Vagina (tissue), 2 donors: ENCODE measurements at places on chromosomes 6 and 20.

DNA sequence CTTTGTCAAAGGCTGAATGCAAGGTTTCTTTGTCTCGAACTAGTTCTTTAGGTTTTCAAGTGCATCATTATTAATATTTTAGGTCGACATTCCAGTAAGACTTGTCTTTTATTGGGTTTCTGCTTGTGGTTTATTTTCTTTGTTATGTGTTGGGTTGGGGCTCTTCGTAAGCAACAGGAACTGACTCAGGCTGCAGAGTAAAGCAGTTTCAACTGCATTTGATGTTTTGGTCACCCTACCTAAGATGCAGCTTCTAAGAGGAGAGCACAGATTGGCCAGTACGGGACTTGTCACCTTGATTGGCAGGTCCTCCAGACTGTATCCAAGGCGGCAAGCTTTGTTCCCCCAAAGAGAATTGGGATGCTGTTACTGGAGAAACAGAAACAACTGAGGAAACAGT lies 149.5 kb upstream of the SULF2 start:
- H3K36me3 ChIP-seq = no peaks in the 10 kb centered on the region
- no peak overlapping the region for H3K4me3 ChIP-seq
- peaks cover 4% of the 10 kb centered on the region for H3K4me1 ChIP-seq
- DNase-seq = no peak
- H3K27ac ChIP-seq = no peak overlapping the region

GRCh38 chr20:34624629-34625028 lies 52.3 kb downstream of the PIGU start:
- H3K4me1 ChIP-seq = peaks cover 24% of the 10 kb centered on the region
- no peak overlapping the region for H3K4me3 ChIP-seq
- H3K36me3 ChIP-seq = no peaks in the 10 kb centered on the region
- no peaks in the 10 kb centered on the region for H3K27me3 ChIP-seq
- DNase-seq = no peak

DNA sequence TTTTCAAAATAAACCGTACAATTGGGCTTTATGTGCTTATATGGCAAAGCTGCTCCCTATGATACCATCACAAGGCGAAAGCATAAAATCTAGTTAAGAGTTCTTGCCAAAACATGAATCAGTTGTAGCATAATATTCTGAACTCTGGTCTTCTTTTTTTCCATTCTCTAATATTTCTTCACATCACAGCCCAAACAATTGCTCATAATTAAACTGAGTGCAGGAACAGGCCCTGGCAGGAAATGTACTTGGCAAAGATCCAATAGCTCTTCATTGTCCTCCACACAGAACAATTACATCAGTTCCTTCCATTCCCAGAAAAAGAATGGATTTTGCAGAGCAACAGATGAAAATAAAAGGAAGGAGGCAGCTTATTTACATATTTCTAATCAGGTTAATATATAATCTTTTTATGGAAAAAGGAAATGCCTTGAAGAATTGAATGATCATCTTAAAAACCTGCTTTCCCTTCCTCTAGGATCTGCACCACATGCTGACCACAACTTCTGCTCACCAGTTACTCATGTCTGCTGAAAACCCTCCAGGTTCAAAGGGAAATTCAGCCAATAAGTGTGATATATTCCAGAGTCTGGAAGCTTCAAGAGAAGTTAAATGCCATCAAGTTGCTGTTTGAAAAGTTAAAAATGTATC lies 123.3 kb upstream of the COL21A1 start:
- peak overlapping the region; percentile 75 for H3K27ac ChIP-seq
- H3K4me1 ChIP-seq = peaks cover 52% of the 10 kb centered on the region
- DNase-seq = no peak

DNA sequence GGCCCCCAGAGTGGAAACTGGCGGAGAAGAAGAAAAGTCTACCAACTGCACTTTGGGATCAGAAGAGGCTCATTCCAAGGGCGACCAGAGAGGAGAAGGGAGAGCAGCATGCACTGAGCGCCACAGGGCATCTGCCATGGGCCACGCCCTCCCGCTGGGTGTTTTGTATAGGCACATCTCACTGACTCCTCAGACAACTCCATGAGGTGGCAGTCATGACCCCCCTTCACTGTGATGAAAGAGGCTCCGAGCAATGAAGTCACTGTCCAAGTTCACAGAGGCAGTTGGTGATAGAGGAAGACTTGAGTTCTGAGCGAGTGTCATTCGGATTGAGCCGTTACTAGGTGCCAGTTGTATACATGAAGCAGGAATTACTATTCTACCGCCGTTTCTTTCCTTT lies 15.4 kb downstream of the BPIFB1 start:
- H3K27me3 ChIP-seq = no peaks in the 10 kb centered on the region
- no peak for DNase-seq
- H3K4me1 ChIP-seq = no peaks in the 10 kb centered on the region
- H3K4me3 ChIP-seq = no peak overlapping the region
- H3K36me3 ChIP-seq = no peaks in the 10 kb centered on the region

DNA sequence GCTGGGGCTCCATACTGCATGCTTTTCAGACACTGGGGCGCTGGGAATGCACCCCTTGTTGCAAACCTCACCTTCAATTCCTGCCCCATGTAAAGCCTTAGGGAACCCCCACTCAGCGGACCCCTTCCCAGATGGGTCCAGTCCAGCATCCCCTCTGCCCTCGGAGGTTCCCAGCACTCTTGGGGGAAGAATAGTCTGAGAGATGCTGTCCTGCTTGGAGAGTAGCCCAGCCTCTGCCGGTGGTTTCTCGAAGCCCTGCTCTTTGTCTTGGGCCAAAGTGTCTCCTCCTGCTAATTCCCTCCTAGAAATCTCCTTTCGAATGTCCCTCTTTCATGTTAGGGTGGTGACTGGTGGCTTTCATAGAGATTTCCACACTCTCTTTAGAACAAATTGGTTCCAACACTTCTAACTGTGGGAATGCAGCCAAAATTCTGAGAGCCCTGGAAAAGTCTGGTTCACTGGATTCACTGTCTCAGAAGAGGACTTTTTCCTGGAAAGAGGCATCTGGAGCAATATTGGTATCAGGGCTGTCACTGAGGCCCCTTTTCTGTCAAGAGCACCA lies 24.9 kb upstream of the SULF2 start:
- H3K4me3 ChIP-seq = no peak overlapping the region
- no peak overlapping the region for H3K27ac ChIP-seq
- no peak for DNase-seq
- peaks cover 19% of the 10 kb centered on the region for H3K4me1 ChIP-seq
- no peaks in the 10 kb centered on the region for H3K27me3 ChIP-seq

DNA sequence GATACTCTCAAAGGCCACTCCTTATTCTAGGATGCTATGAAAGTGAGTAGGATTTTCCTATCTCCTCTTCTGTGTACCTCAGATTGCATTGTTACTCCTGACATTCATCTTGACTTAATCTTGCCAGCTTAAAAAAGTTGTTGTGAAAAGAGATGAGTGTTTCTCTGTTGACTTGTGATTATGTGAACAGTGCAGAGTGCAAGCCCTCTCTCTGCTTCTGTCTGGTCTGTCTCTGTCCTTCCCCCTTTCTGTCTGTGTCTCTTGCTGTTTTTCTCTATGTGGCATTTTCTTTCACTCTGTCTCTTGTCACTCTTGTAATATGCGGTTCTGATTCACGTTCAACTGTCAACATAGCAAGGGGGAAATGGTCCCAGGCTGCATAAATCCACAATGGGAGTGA lies 306.6 kb downstream of the FARS2 start:
- no peak overlapping the region for H3K27ac ChIP-seq
- no peak for DNase-seq
- H3K4me1 ChIP-seq = peaks cover 6% of the 10 kb centered on the region
- no peak overlapping the region for H3K4me3 ChIP-seq

- no peak for DNase-seq
- no peaks in the 10 kb centered on the region for H3K27me3 ChIP-seq
- H3K27ac ChIP-seq = no peak overlapping the region
- no peaks in the 10 kb centered on the region for H3K4me1 ChIP-seq
Measured at GRCh38 chr6:46312654-46313053, 141.9 kb upstream of the ENPP5 start.

DNA sequence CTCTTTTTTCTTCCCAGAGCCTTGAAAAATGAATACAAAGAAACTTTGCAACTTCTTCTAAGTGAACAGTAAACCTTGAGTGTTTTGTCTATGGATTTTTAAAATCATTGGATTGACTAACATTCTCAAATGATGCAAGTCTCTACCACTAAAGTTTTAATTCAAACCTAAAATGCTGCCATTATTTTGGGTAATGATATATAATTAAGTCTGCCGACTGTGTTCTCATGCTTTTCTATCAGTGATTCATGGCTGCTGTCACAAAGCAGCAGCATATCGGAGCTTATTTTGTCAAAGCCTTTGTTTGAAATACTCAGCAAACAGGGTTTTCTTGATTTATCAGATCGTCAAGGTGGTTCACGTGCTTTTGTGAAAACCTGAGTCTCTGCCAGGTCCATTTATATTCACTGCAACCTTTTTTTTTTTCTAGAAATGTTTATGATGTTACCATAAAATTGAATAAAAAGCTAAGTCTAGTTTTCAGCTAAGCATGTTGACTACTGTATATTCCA lies 96.3 kb downstream of the GJA1 start:
- H3K27me3 ChIP-seq = no peaks in the 10 kb centered on the region
- no peak for DNase-seq
- no peaks in the 10 kb centered on the region for H3K36me3 ChIP-seq
- H3K4me1 ChIP-seq = peaks cover 19% of the 10 kb centered on the region
- no peak overlapping the region for H3K4me3 ChIP-seq

GRCh38 chr6:28719275-28719940 lies 193.7 kb downstream of the GPX5 start:
- H3K4me3 ChIP-seq = no peak overlapping the region
- no peak overlapping the region for H3K27ac ChIP-seq
- no peak for DNase-seq
- H3K27me3 ChIP-seq = no peaks in the 10 kb centered on the region
- no peaks in the 10 kb centered on the region for H3K4me1 ChIP-seq

- H3K27me3 ChIP-seq = no peaks in the 10 kb centered on the region
- H3K27ac ChIP-seq = no peak overlapping the region
- H3K4me1 ChIP-seq = no peaks in the 10 kb centered on the region
- DNase-seq = no peak
- no peaks in the 10 kb centered on the region for H3K36me3 ChIP-seq
- no peak overlapping the region for H3K4me3 ChIP-seq
Measured at GRCh38 chr6:19896693-19897010, 59.5 kb downstream of the ID4 start.

GRCh38 chr20:46049815-46050214 lies 20.8 kb downstream of the SLC12A5 start:
- no peak for DNase-seq
- no peaks in the 10 kb centered on the region for H3K27me3 ChIP-seq

GRCh38 chr20:35000311-35000921 lies 44.7 kb downstream of the MYH7B start:
- H3K4me3 ChIP-seq = no peak overlapping the region
- H3K27me3 ChIP-seq = no peaks in the 10 kb centered on the region
- H3K4me1 ChIP-seq = no peaks in the 10 kb centered on the region
- no peak overlapping the region for H3K27ac ChIP-seq

- H3K4me1 ChIP-seq = peaks cover 7% of the 10 kb centered on the region
- DNase-seq = no peak
- H3K27me3 ChIP-seq = no peaks in the 10 kb centered on the region
- H3K36me3 ChIP-seq = no peaks in the 10 kb centered on the region
- no peak overlapping the region for H3K4me3 ChIP-seq
Measured at GRCh38 chr6:150681578-150682395, 82.1 kb downstream of the PLEKHG1 start.

DNA sequence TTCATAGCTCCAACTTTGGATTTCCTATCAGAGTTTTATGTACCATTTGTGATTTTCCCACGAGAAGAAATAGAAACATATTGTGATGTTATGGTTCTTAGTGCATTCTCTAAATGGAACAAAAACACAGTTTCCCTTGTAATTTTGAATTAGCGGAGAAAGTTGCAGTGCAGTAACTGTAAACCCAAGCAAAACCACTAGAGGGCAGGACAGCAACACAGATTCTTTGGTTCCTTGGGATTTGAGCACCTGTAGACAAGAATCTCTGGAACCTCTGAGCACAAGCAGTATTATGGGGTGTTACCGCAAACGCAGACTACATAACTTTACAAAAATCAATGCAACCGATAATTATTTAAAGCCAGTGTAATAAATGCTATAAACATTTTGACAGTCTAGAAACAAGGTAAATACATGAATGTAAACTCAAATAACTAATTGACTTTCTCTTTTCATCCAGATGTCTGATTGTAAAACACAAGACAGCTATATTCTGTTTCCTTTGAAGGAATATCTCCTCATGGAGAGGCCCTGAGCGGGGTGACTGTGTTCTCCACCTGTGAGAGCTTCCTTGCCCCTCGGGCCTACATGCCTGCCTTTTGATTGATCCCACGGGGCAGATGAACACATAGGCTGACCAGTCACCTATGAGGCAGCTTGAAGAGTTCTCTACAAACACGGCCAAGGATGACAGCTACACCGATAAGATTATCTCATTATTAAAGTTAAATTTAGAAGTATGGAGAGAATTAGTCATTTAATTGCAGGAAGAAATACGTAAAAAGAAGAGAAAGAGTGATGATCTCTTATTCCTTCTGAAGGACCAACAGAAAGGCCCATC lies 67.5 kb upstream of the COL21A1 start:
- peaks cover 6% of the 10 kb centered on the region for H3K4me1 ChIP-seq
- H3K36me3 ChIP-seq = no peaks in the 10 kb centered on the region
- H3K27ac ChIP-seq = no peak overlapping the region
- H3K27me3 ChIP-seq = no peaks in the 10 kb centered on the region
- no peak for DNase-seq
- no peak overlapping the region for H3K4me3 ChIP-seq

GRCh38 chr6:128047989-128048388 lies 147.1 kb upstream of the THEMIS start:
- no peaks in the 10 kb centered on the region for H3K27me3 ChIP-seq
- DNase-seq = no peak
- no peaks in the 10 kb centered on the region for H3K36me3 ChIP-seq
- no peak overlapping the region for H3K27ac ChIP-seq

- no peak for DNase-seq
- no peak overlapping the region for H3K27ac ChIP-seq
- peaks cover 6% of the 10 kb centered on the region for H3K4me1 ChIP-seq
- H3K27me3 ChIP-seq = no peaks in the 10 kb centered on the region
- no peaks in the 10 kb centered on the region for H3K36me3 ChIP-seq
- H3K4me3 ChIP-seq = no peak overlapping the region
Measured at GRCh38 chr20:19692685-19693119, 65.4 kb upstream of the RIN2 start.

DNA sequence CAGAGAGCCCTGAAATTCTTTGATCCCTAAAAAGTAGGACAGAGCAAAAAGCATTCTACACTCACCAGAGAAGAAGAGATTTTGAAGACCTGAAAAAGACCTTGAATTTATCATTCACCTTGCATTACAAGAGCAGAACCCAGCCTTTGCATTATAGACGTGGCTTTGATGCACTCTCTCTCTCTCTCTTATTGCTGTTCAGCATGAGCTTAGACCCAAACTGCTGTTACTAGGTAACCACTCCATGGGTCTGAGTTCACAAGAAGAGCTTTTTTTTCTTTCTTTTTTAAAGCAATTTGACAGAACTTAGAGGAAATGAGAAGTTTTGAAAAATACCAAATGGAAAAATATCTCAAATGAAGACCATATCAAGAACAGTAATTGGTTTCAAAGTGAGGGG lies 44.4 kb downstream of the COL9A1 start:
- no peak for DNase-seq
- no peaks in the 10 kb centered on the region for H3K4me1 ChIP-seq
- H3K4me3 ChIP-seq = no peak overlapping the region
- no peaks in the 10 kb centered on the region for H3K27me3 ChIP-seq

- H3K36me3 ChIP-seq = no peaks in the 10 kb centered on the region
- peak overlapping the region; percentile 98 for H3K27ac ChIP-seq
- H3K27me3 ChIP-seq = no peaks in the 10 kb centered on the region
- no peak overlapping the region for H3K4me3 ChIP-seq
Measured at GRCh38 chr20:41142245-41142644, 4.9 kb downstream of the PLCG1 start.
